Stimulated activated CD4-positive, alpha-beta T cell treated with anti-CD3 and anti-CD28 coated beads, Interleukin-1b, Interleukin-23, amount 100 ng/mL, for 1 hour (primary cell): ENCODE measurements at places on chromosomes 11 and 22.

DNA sequence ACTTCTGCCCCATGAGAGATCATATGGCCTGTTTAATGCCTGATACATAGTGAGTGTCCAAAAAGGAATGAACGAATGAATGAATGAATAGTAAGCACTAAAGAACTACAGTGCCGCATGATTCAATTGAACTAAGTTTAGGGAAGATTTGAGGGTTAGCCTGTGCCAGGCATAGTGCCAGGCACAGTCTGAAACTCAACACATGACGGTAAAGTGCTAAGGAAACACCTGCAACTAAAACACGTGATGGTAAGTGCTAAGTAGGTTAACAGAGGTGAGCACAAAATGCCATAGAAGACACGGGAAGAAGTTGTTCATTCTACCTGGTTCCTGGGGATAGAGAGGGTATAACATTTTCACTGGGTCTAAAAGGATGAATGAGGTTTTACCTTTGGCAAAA is 93.5 kb upstream of the DBX1 start:
- DNase-seq = no peak

DNA sequence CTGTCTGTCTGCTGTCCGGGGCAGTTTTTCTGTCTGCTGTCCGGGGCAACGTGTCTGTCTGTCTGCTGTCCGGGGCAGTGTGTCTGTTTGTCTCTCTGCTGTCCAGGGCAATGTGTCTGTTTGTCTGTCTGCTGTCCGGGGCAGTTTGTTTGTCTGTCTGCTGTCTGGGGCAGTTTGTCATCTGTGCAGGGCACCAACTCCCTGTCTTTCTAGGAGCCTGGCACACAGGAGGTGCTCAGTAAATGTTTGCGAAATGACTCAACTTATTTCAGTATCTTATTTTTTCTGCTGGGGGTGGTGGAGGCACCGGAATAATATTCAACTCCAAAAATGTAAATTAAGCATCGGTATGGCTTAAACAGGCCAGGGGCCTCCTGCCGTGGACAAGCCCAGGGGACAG is 12.0 kb upstream of the TTLL12 start:
- no peak for DNase-seq

DNA sequence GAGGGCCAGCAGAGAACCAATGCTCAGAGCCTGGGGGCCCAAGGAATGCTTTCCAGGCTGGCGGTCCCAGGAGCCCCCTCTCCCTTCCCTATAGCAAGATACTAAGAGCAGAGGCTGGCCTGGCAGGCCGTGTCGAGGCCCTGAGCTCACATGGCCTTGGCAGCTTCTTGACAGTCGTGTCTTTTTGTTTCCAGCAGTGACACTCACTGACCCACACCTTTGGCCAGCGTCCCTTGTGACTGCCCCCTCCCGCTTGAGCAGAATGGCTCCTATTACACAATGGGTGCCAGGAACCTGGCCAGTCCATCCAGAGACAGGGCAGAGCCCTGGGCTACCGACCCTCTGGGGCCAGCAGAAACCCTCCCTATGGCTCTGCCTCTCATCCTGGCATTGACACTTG is 6.4 kb upstream of the CCND1 start:
- DNase-seq = no peak

DNA sequence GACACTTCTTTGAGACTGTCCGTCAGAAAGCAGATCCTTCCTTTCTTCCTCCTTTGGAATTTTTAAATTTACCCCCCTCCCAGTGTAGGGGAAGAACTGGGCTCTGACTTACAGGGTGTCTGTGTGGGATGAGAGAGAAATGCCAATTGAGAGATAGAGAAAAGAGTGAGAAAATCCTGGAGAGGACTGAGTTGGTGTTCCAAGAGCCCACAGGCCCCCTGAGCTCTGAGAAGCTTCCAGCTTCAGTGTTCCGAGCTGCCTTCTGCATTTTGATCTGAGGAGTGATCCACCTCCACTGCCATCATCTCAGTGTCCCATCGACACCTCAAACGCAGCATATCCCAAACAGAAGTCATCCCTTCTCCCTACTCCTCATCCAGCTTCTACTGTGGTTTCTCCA is 70.7 kb upstream of the GRK3 start:
- DNase-seq = no peak

GRCh38 chr11:19935507-19935906 is 222.9 kb downstream of the NAV2 start:
- DNase-seq = no peak

GRCh38 chr11:108793138-108793537 is 128.3 kb downstream of the DDX10 start:
- no peak for DNase-seq

DNA sequence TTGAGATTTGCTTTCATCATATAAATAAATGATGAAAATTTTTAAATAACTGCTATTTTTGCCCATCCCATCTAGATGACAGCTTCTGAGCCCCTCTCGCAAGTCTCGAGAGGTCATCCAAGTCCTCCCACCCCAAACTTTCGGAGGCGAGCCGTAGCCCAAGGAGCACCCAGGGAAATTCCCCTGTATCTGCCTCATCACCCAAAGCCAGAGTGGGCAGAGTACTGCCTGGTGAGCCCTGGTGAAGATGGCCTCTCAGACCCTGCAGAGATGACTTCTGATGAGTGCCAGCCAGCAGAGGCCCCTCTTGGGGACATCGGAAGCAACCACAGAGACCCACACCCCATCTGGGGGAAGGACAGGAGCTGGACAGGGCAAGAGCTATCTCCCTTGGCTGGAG is 83.9 kb upstream of the PARVA start:
- no peak for DNase-seq

GRCh38 chr11:58392746-58393145 is 13.9 kb downstream of the OR5B3 start:
- DNase-seq = no peak

DNA sequence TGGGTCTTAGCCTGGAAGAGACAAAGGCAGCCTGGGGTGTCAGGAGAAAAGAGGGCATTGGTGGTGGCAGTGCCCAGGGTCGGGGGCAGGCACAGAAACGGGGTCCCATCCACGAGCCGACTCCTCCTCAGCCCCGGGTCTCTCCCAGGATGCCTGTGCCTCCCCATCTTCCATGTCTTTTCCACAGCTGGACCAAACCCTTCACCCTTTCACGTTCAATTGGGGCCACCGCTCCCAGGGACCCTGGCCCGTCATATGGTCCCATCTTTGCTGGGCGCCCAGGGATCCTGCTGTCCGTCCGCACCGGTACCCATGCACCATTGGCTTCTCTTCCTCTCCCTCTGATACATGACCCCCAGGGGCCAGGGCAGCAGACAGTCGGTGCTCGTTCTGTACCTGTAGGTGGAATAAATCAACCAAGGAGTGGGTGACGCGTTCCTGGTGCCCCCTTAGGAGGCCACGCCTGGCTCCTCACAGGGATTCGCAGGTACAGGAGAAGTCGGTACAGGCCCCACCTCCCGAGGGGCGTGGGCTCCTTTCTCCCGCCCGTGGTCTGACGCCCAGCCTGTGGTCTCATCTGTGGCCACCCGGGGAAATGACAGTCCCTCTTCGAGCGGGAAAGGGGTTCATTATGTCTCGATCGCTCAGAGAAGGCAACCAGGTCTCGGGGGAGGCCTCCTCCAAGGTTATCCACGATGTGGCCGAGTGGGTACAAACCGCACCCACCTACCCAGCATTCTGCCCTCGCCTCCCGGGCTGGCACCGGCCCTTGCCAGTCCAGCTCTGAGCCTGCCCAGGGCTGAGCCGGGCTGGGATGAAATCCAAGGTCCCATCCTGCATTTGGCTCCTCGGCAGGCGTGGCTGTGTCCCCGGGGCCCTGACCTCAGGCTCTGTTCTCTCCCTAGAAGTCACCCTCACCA is 1493.6 kb downstream of the BRD1 start:
- DNase-seq = no peak

DNA sequence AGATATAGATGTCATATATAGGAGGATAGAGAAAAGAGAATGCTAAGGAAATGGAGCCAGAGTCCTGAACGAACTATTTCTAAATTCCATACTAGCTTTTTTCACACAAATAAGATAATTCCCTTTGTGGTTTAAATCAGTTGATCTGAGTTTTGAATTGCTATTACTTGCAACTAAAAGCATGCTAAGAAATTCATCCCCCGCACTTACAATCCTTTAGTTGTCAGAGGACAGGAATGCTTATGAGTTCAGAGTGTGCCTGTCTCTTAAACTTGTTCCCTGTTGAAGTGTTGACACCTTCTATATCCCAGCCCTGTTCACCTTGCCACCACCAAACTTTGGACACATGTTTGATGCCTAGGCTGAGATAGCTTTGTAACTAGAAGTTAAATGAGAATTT is 406.2 kb downstream of the METTL15 start:
- DNase-seq = no peak
